WERI-Rb-1 (cell line): ENCODE measurements at places on chromosomes 2 and 18.

DNA sequence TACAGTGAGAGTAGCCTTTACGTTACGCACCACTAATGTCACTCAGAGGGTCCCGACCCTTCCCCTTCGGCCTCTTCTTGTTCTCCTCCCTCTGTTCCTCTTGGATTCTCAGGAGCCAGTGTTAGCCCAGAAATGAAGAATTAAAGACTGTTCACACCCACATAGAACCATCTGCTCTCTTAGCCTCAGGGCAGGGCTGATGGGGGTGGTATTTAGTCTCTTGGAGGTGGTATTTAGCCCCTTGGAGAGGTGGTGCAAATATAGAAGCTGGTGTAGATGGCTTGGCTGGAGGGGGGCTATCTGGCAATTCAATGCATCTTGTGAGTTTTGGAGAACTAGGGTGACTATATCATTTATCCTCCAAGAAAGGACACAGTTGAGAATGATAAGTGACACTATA, 286.5 kb downstream of the PRKCE start:
- no peak for DNase-seq

DNA sequence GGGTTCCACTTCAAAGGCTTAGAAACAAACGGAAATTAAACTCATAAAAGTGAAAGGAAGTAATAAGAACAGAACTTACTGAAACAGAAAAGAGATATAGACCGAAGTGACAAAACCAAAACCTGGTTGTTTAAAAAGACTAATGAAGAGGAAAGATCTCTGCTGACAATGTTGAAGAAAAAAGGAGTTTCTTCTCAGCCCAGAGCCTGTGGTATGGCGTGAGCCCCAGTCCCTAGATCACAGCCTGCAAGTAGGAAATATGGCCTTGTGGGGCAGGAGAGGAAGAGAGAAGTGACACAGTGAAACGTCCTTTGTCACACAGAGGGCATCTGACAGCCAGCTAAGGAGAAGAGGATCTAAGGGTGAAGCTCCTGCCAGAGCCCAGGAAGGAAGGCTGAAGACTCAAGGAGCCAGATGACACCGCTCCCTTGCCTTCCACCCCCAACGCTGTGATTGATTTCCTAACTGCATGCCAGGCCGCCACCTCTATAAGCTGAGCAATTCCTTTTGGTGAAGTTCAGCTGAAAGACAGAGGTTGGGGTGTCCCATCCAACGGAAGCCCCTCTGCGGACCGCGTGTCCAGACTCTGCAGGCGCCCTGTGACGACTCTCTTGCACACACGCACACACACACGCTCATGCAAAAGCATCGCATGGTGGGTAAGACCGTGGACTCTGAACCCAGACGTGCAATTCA, 141.1 kb downstream of the HDAC4 start:
- DNase-seq: no peak

- no peak for DNase-seq
Measured at GRCh38 chr2:164065038-164065437, 329.2 kb upstream of the FIGN start.

DNA sequence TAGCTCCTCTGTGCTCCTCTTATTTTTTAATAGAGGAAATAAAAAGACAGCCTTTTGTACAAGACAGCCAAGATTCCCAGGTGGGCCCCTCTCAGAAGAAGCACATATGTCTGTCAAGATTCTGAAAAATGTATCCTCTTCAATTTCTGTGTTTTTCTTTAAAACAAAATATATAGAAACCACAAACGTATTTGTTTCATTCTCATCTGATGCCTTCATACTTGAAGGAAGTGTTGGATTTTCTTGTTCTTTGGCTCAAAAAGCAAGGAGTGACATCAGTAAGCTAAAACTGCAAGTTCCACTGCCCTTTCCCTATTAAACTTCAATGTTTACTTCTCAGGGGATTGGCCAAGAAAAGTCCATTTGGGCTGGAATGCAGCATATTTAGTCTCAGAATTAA, 193.8 kb upstream of the OSR1 start:
- DNase-seq: no peak

- no peak for DNase-seq
Measured at GRCh38 chr2:217062768-217063167, 202.9 kb upstream of the TNP1 start.

DNA sequence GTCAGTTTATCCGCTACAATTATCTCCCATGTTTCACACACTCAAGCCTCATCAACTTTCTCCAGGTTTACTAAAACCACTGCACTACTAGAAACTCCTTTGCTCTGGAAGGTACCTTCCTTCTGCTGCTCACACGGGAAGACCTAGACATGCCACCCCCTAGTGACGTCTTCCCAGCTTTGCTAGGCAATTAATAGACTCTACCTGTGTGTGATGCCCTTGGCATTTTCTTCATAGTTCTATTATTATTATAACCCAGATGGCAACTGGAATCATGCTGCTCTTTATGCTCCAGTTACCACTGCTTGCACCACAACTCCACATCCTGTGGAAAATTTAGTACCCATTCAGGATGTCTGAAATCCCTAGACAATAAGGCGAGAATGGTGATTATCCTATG, 42.4 kb downstream of the CACNB4 start:
- no peak for DNase-seq

- DNase-seq: no peak
Measured at GRCh38 chr2:25655316-25655715, 18.1 kb downstream of the DTNB start.

DNA sequence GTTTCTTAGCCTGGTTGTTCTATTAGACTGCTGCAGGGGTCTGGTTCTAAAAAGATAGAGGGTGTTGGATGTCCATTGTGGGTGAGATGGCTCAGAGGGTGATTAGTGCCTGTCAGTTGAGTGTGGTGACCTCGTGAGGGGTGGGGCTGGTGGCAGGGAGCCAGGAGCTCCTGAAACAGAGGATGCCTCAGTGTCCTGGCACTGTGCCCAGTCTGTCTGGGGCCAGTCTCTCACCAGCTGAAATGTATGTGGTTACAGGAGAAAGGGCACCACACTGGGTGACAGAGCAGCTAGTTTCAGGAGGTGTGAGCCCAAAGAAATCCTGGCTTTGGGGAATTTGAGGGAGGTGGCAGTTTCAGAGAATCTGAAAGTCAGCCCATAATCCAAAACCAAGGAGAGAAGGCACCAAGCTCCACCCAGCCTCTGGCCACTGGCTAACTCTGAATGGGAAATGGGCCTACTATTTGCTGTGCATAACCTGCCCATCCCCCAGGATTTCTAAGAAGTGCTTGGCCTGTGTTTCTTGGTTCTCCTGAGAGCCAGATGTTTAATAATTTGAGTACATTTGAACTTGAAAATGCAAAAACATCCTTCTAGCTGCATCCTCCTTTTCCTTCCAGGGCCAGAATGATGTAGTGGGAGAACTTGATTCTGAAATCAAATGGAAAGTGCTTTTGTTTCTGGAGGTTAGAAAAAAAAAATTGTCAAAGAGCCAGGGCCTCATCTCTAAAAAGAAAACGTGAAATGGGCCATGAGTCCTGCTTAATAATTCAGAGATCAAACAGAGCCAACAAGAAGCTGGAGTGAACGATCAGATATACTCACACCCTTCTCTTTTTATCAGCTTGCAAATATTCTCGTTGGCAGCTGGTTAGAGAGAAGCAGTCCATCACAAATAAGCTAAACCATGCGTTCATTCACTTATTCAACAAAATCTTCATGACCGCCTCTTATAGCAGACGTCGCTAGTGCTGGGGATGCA, 92.3 kb downstream of the B3GNT2 start:
- no peak for DNase-seq

- DNase-seq: no peak
Measured at GRCh38 chr2:206521612-206522011, 78.3 kb downstream of the ADAM23 start.

- no peak for DNase-seq
Measured at GRCh38 chr2:200399046-200399445, 92.6 kb downstream of the SPATS2L start.

GRCh38 chr2:233915128-233915527, 2.0 kb upstream of the TRPM8 start:
- DNase-seq: no peak

- no peak for DNase-seq
Measured at GRCh38 chr2:105734762-105735538, 9.8 kb upstream of the NCK2 start.

GRCh38 chr2:239829326-239829725, 195.8 kb downstream of the NDUFA10 start:
- no peak for DNase-seq

DNA sequence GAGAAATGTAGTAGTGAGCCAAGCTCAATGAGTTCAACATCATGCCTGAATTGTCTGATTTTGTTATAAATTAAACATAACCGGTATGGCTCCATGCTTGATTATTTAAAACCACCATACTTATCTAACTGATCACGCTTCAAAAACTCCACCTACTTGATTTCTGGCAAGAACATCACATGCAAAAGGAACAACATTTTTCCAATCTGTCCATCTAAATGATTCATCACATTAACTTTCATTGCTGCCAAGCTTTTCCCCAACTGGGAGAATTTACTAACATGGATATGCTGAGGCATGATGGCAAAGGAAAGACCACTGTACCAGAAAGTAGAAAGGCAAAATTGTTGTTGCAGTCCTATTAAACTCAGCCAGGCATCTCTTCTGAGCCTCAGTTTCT, 286.8 kb downstream of the TRIB2 start:
- DNase-seq: no peak

- no peak for DNase-seq
Measured at GRCh38 chr2:1937066-1937465, 192.8 kb upstream of the PXDN start.
